ENCODE measurements at places on chromosomes 3 and 15. TPM values are rescaled to one million over a fixed set of nuclear protein-coding genes. Genes with fewer than 3 reads are reported as not detected.

Gene CX3CR1
- 0.25 TPM for total RNA-seq

Gene CCDC9B
- 0.24 TPM for total RNA-seq

Gene PODXL2
- total RNA-seq, result 1.7 TPM

Gene NOX5
- not detected for total RNA-seq

Gene ACTRT3
- 1.2 TPM for total RNA-seq

Gene AGBL1
- total RNA-seq, result not detected

Gene HRG
- total RNA-seq, result not detected

Gene FBXW12
- not detected for total RNA-seq

Gene TGM5
- 0.38 TPM for total RNA-seq

Gene ZBBX
- total RNA-seq, result not detected

Gene RHOV
- 0.45 TPM for total RNA-seq

Gene GOLGA8O
- 1.1 TPM for total RNA-seq

Gene MYL3
- not detected for total RNA-seq

Gene CCK
- total RNA-seq, result not detected

Gene MYRIP
- total RNA-seq, result not detected

Gene CLEC3B
- not detected for total RNA-seq

Gene RTP4
- total RNA-seq, result 4.9 TPM

Gene MME
- not detected for total RNA-seq

Gene GPR149
- total RNA-seq, result not detected

Gene ZNF774
- total RNA-seq, result 0.82 TPM

Gene FILIP1L
- total RNA-seq, result 0.35 TPM

Gene IL16
- 106 TPM for total RNA-seq

Gene LRRIQ4
- 0.49 TPM for total RNA-seq

Gene FAM81A
- 1.6 TPM for total RNA-seq

Gene CIB2
- total RNA-seq, result 1.8 TPM

Gene FAM162A
- total RNA-seq, result 148 TPM

Gene SCG3
- not detected for total RNA-seq

Gene PIERCE2
- not detected for total RNA-seq

Gene SLC9C1
- total RNA-seq, result not detected

Gene GOLGA8T
- not detected for total RNA-seq

Gene CCR4
- 8.1 TPM for total RNA-seq

Gene SOX2
- total RNA-seq, result not detected

Gene ZPLD1
- not detected for total RNA-seq

Gene LMAN1L
- 0.33 TPM for total RNA-seq

Gene C3orf85
- total RNA-seq, result not detected

Gene ESYT3
- total RNA-seq, result 0.52 TPM

Gene LRRC15
- not detected for total RNA-seq

Gene CIAO2A
- total RNA-seq, result 95.2 TPM

Gene ANKUB1
- total RNA-seq, result not detected

Gene MYO5C
- 0.56 TPM for total RNA-seq

Gene USP13
- total RNA-seq, result 11.6 TPM

Gene VIPR1
- total RNA-seq, result 6.0 TPM

Gene SI
- not detected for total RNA-seq

Gene GABPB1
- 43.6 TPM for total RNA-seq

Gene CTXN2
- total RNA-seq, result not detected

Gene RBPMS2
- total RNA-seq, result not detected

Gene CMTM7
- total RNA-seq, result 39.2 TPM

Gene CSPG5
- 0.54 TPM for total RNA-seq

Gene XYLB
- total RNA-seq, result 6.9 TPM

Gene MORC1
- not detected for total RNA-seq
